ENCODE measurements at places on chromosomes 11 and 22.

DNA sequence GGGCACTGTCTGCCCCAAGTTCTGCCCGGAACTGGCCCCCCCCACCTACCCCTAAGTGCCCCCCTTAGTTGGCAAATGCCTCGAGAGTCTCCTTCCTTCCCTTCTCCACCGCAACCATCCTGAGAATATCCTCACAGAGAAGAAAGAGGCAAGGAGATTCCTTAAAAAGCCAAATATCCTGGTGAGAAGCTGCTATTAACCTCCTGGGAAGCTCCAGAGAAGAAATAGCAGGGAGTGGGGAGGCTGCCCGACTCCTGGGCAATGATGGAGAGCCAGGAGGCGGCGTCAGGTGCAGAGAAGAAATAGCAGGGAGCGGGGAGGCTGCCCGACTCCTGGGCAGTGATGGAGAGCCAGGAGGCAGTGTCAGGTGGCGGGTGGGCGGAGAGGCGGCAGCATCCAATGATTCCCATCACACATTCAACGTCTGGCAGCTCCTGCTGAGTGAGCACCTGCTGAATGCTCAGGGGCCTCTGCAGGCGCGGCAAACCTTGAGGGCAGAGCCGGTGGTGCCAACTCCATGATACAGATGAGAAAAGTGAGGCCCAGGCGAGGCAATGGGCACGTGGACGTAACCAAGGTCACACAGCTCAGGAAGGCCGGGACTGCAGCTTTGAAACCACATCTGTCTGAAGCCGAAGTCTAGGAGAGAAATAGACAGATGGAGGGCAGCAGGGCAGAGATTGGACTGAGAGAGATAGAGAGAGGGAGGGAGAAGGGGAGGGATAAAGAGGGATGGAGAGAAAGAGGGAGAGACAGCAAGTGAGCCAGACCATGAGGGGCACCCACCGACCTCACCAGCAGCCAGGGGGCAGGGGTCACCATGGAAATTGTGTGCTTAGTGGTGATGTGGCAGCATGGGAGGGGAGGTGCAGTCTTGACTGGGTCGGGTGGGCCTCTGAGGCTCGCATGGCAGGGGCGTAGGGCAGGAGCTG, 58.3 kb downstream of the CYTH4 start:
- no peak for DNase-seq

GRCh38 chr22:49551446-49551845, 276.2 kb downstream of the BRD1 start:
- no peak for DNase-seq

GRCh38 chr11:77191823-77192495, 63.9 kb downstream of the MYO7A start:
- DNase-seq = no peak

GRCh38 chr11:120632579-120632978, 121.0 kb downstream of the GRIK4 start:
- DNase-seq = no peak

GRCh38 chr11:6480299-6480914, 724 bp downstream of the ARFIP2 start:
- no peak for DNase-seq

DNA sequence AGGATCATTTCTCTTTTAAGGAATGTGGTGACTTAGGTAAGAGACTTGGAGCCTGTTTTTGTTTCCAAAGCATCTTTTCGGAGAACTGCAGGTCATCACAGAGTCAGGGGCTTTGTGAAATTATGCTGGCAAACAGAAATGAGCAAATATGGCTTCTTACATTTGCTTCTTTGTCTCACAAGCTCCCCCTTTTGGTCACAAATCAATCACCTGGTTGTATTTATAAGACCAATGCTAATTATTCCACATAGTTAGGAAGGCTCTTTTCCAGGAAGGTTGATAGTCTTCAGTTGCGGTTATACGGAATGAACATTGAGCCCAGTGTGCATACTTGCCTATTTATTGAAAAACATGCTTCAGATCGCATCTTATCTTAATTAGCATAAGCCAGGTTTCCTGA, 34.6 kb upstream of the CEP126 start:
- DNase-seq = no peak

- no peak for DNase-seq
Measured at GRCh38 chr11:119904531-119905035, 175.6 kb upstream of the NECTIN1 start.

- no peak for DNase-seq
Measured at GRCh38 chr11:19311308-19312030, 70.7 kb upstream of the E2F8 start.

GRCh38 chr22:35928285-35928798, 100.3 kb downstream of the RBFOX2 start:
- no peak for DNase-seq

GRCh38 chr11:17076517-17077239, 789 bp downstream of the RPS13 start:
- DNase-seq = no peak

- DNase-seq = no peak
Measured at GRCh38 chr22:29073618-29074275, 912 bp downstream of the KREMEN1 start.

GRCh38 chr11:107564877-107565218, 687 bp downstream of the ALKBH8 start:
- DNase-seq = no peak

DNA sequence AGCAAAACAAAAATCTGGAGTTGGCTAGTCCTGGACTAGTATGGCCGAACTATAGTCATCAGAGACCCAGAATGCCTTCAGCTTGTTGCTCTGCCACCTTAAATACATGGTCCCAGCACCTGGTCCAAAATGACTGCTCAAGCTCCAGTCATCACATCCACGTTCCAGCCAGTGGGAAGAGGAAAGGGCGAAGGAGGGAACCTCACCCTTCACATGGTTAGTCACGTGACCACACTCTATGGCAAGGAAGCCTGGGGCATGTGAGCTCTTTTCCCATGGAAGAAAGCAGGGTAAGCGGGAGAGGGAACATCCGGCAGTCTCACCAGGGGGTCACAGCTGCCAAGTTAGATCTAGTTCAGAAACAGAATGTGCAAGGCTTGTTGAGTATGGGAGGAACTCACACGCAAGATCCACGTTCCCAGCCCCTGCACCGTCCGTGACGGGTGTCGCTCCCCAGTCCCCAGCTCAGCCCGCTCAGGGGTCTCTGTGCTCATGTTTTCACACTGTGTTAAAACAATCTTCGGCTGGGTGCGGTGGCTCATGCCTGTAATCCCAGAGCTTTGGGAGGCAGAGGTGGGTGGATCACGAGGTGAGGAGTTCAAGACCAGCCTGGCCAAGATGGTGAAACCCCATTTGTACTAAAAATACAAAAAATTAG, 1.9 kb upstream of the ANO9 start:
- no peak for DNase-seq

DNA sequence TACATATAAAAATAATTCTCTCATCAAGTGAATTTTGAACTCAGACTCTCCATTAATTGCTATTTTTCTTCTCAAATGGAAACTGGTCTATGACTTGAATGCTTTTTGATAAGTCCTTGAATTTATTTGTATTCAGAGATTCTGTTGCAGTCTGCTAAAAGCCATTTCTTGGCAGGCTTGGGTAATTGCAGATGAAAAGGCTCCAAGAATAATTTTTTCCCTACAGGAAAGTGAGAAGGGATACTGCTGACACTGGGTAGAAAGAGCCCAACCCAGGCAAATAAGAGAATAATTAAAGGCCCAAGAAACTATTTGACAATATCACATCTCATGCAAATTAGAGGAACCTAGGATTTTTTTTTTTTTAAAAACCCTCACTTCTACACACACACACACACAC, 246.5 kb upstream of the DDI1 start:
- no peak for DNase-seq

DNA sequence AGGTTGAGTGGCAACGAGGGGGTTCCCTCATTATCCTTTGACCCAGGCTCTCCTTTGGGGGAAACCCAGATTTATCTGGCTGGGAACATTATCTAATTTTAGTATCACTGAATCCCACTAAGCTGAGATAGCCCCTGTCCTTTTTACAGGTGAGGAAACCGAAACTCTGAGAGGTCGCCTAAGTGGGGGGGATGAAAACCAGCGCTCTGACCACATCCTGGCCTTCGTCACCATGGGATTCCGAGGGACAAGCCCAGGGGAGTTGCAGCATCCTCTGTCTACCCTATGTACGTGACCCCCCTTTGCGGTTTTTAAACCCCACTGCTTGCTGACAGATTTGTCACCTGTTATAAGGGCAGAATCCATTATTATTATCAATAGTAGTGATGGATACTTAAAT, 61.0 kb downstream of the ISX start:
- DNase-seq = no peak

DNA sequence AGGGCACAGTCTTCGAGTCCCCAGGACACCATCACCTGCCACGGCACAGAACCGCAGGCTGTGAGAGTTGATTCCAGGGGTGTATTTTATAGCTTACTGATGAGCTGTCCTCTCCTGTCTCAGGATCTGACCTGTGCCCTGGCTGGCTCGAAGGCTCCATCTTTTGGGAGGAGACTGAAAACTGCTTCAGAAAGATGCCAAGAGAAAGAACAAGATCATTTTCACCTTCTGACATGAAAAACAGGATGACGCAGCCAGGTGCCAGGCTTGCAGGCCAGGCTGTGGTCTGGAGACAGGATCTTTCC, 2.2 kb downstream of the MRGPRD start:
- DNase-seq = no peak

DNA sequence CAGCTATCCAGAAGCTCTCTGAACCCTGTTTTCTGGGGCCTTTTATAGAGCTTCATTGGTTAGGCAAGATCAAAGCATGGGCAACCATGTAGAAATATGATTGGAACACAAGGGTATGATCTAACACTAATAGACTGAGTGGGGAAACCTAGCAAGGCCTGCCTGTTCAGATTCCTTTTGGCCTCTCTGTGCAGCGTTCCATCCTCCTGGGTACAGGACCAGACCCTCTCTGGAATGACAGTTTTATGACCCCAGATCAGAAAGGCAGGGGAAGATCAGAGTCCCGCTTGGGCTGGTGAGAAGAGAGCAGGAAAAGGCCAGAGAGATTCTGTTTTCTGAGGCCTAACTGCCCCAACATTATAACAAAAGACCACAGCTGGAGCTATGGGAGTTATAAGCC, 36.7 kb upstream of the VWA5A start:
- DNase-seq = no peak

DNA sequence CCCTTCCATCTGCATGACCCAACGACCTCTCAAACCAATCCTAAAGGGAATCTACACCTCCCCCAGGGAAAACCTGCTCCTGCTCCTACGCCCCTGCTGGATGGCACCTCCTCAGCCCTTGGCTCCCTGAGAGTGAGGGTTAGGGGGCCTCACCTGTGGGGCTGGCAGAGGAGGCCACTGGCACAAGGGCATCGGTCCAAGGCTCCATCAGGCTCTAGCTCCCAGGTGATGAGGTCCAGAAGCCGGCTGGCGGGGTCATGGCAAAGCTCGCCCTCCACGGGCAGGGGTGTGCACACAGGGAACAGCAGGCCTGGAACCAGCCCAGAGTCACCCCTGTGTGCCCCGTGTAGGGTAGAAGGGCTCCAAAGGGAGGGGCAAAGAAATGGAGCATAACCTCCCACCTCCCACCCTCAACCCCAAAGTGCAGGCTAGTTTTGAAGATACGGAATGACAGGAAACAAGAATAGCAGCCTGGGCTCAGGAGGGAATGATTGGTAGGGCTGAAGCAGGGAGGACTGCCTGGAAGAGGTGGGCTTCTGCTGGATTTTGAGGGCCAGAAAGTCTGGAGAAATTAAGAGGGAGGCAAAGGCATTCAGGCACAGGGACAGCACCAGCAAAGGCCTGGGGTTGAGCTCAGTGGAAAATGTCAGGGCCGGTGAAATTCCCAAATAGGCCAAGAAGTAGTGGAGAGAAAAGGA, 42.6 kb downstream of the DKK3 start:
- no peak for DNase-seq

- no peak for DNase-seq
Measured at GRCh38 chr11:111047374-111047773, 198.2 kb upstream of the POU2AF2 start.

DNA sequence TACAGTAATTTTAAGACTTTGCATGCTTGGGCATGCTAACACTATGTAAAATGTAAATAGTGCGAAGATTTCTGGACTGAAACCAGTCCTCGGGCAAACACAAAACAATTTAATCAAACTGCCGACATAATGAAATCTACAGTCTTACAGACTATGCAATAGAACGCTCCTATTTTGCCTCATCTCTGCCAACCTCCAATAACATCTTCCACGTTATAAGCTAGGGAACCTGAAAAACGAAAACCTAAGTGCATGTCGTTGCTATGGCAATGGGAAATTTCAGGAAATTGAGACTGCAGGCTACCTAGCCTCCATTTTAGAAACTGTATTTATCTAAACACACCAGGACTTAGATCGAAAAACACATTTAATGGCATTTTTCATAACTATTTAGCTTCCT, 1.1 kb downstream of the CSTF3 start:
- no peak for DNase-seq

- no peak for DNase-seq
Measured at GRCh38 chr11:44915621-44916020, 35.1 kb downstream of the TP53I11 start.

GRCh38 chr22:35159343-35159742, 93.4 kb downstream of the ISX start:
- no peak for DNase-seq

DNA sequence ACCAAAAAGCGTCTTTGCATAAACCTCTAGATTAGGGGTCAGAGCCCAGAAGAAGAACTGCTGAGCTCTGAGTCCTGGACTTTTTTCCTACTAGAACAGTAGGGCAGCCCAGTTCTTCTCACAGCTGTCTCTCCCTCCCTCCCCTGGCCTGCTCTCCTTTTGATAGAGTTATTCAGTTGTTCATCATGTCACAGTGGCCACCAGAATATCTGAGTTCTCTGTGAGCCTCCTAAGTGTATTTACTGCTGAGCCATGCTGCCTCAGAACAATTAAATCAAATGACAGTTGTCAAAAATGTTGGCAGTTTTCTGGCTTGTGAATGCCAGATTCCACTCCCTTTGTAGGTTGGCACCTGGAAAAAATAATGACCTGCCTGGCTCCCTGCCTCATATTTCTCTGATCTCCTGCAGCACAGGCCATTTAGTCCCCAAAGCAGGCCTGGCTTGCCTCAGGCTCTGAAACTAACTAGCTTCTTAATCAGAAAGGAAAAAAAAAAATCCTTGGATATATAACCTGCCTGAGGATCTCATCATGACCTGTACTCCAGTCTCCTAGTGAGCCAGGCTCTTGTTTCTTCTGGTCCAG, 377.4 kb upstream of the LARGE1 start:
- DNase-seq = no peak

DNA sequence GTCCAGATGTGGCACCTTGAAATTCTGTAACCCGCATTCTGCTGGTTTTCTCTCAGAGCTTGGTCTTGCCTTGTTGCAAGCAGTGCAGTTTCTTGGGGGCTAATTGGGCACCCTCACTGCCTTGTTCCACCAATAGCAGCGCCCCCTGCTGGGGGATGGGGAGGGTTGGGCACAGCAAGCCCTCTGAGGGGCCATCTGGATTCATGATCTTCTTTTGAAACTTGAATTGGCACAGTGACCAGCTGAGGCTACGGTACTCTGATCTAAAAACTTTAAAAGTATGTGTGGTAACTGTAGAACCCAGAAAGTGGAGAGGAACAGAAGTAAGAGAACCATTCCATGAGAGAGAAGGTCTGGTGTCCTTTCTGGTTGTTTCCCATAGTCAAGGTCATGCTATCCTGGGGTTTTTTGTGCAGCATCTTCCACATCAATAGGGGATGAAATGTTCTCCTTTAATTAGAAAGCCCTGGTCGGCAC, 64.2 kb downstream of the MED15 start:
- no peak for DNase-seq

- no peak for DNase-seq
Measured at GRCh38 chr11:124917115-124917637, 1.9 kb upstream of the HEPN1 start.

All from RWPE2 (cell line).